NCI-H460 (cell line): ENCODE measurements at places on chromosomes 12 and 14. TPM values are rescaled to one million over a fixed set of nuclear protein-coding genes. Genes with fewer than 3 reads are reported as not detected.

Gene STON2
- 0.32 and 0.40 TPM in 2 replicates for total RNA-seq

Gene COA8
- total RNA-seq: 46.2 and 51.4 TPM in 2 replicates

Gene GPR137C
- not detected in 2 replicates for total RNA-seq

Gene RERG
- total RNA-seq: not detected in 2 replicates

Gene PMEL
- total RNA-seq: 0.78 and 1.3 TPM in 2 replicates

Gene SMCO3
- total RNA-seq: not detected in 2 replicates

Gene SDR9C7
- not detected in 2 replicates for total RNA-seq

Gene GCH1
- 11.5 and 15.2 TPM in 2 replicates for total RNA-seq

Gene TEX52
- not detected in 2 replicates for total RNA-seq

Gene TBX3
- total RNA-seq: 6.6 and 7.1 TPM in 2 replicates

Gene MGAT4C
- 0.12 and 0.37 TPM in 2 replicates for total RNA-seq

Gene GMFB
- total RNA-seq: 106 and 110 TPM in 2 replicates

Gene OAS3
- 12.3 and 12.8 TPM in 2 replicates for total RNA-seq

Gene RNU4-1
- under 0.01 TPM in 1 of 2 replicates, not detected in the other for total RNA-seq

Gene RTL1
- not detected in 2 replicates for total RNA-seq

Gene GOLGA3
- 45.3 and 47.5 TPM in 2 replicates for total RNA-seq

Gene PAN2
- 71.1 and 73.6 TPM in 2 replicates for total RNA-seq

Gene JDP2
- 40.6 and 42.4 TPM in 2 replicates for total RNA-seq

Gene SLC5A8
- not detected in 2 replicates for total RNA-seq

Gene BHLHE41
- total RNA-seq: 0.98 and 2.7 TPM in 2 replicates

Gene GPR65
- total RNA-seq: 80.6 and 86.0 TPM in 2 replicates

Gene ZFP36L1
- total RNA-seq: 14.1 and 17.1 TPM in 2 replicates

Gene TMEM253
- 0.87 and 1.5 TPM in 2 replicates for total RNA-seq
